ENCODE measurements at places on chromosomes 11 and 22.

- DNase-seq: no peak
Observed at GRCh38 chr11:66974724-66975404, at the start of gene C11orf86. C11orf86 (plus strand) TSS chr11:66975304; CDS start chr11:66975363, 59 bp downstream.

- DNase-seq: no peak
Observed at GRCh38 chr11:132405728-132406127, 1035.3 kb downstream of the NTM start.

DNA sequence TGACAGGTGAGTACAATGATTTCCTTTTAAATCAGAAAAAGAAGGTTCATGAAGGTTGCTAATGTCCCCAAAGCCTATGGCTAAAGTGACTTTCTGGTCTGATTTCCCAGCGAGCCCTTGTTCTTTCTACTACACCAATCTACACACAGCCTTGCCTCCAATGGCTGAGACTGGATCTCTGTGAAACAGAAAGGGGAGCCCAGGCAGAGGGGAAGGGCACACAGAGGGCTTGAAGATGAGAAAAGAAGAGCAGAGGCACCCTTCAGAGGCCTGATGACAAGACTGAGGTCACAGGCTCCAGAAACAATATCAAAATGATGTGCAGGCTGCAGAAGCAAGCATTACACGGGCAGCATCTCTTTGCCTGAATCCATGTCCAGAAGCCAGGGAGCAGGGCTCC, 1.5 kb downstream of the SYN3 start:
- DNase-seq: no peak

DNA sequence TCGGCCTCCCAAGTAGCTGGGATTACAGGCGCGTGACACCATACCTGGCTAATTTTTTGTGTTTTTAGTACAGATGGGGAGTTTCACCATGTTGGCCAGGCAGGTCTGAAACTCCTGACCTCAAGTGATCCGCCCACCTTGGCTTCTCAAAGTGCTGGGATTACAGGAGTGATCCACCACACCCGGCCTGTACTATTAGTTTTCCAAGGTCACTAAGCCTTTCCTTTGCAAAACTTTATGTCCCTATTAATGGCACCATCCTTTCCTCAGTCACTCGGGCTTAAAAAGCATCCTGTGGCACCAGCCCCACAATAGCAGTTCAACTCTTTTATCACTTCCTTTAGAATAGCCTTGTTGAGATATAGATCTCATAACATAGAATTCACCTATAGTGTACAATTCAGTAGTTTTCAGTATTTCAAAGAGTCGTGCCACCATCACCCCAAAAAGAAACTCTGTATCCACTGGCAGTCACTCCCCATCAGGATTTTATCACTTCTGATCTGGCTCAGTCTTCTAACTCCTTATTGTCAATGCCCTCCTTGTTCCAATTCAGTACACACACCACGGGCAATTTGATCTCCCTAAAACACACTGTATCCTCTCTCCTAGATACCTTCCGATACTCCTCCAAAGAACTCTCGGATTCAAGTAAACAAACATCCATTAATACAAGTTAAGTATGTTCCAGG, 921 bp upstream of the BCL2L13 start:
- no peak for DNase-seq

DNA sequence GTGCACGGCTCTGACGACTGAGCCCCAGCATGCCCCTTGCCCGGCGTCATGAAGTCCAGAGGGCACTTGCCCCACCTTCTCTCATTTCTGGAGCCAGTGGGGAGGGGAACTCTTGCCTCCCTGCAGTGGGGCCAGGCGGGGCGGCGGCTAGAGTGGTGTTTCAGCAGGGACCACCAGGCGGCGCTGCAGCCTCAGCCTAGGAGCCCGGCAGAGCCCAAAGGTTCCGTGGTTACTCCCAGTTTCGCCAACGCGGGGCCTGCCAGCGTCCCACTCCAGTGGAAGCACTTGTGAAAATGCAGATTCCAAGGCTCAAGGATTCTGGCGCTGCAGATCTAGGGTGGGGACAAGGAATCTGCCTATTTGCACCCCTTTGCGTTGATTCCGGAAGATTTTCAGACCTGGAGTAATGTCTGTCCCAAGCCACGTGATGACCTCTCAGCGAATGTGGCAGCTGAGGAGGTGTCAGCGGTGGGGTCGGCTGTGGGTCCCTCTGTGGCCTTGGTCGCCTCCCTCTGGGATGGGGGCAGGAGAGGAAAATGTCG, 55.7 kb downstream of the CD82 start:
- peak; percentile 73 for DNase-seq

GRCh38 chr11:46066335-46066734, 54.9 kb downstream of the PHF21A start:
- DNase-seq: no peak

DNA sequence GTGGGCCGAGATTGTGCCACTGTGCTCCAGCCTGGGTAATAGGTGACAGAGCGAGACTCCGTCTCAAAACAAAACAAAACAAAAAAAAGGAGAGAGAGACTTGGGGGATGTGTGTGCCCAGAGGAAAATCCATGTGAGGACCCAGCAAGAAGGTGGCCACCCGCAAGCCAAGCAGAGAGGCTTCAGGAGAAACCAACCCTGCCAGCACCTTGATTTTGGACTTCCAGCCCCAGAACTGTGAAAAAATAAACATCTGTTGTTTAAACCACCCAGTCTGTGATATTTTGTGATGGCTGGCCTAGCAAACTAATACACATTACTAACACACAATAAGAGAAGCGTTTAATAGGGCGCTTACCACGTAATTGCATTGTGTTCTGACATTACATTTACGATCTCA, 21.2 kb downstream of the TXN2 start:
- no peak for DNase-seq

GRCh38 chr11:12388173-12388572, 10.8 kb downstream of the PARVA start:
- no peak for DNase-seq

DNA sequence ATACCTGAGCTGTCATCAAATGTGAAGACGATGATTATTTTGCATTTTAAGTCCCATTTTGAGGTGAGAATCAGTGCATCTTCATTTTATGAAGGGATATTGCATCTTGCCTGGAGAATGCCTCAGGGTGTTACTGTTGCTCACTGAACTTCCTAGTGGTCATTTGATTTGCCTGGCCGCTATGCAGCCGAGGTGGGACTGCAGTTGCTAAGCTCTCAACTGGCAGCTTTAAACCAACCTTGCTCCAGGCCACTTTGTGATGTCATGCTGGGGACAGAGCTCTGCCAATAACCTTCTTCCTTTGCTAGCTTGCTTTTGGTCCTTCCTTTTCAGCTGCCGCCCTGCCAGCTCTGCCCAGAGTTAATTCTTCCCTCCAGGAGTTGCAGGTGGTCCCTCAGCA, 409.4 kb upstream of the B3GAT1 start:
- DNase-seq: no peak

GRCh38 chr22:25051983-25052710, 99.6 kb downstream of the KIAA1671 start:
- DNase-seq: no peak

DNA sequence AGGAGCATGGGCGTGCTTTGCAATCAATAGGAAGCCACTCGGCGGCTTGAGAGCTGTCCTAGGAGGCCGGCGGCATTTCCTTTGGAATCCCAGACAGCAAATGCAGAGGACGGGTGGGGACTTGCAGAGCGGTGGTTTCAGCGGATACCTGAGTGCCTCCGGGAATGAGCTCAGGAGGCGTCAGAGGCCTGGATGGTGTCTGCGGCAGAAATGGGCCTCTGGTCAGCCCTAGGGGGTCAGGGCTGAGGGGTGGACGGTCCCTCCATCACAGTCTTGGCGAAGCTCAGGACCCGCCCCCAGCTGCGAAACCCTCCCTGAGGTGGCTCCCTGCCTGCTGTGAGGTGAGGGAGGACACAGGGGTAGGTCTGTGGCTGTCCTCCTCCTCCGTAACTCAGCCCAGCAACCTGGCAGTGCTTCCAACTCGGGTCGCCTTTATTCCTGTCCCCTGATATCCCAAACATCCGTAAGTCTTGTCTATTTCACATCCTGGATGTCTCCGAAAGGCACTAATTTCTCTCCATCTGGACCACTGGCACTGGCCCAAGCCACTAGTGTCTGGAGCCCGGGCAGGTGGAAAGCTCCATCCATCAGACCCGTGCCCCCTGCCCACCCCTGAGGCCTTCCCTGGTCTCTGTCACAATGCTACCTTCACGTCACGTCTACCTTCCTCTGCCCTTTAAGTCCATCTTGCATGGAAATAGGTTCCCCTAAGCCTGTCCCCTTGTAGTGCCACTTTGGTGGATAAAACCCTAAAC, 686.6 kb downstream of the BRD1 start:
- no peak for DNase-seq

DNA sequence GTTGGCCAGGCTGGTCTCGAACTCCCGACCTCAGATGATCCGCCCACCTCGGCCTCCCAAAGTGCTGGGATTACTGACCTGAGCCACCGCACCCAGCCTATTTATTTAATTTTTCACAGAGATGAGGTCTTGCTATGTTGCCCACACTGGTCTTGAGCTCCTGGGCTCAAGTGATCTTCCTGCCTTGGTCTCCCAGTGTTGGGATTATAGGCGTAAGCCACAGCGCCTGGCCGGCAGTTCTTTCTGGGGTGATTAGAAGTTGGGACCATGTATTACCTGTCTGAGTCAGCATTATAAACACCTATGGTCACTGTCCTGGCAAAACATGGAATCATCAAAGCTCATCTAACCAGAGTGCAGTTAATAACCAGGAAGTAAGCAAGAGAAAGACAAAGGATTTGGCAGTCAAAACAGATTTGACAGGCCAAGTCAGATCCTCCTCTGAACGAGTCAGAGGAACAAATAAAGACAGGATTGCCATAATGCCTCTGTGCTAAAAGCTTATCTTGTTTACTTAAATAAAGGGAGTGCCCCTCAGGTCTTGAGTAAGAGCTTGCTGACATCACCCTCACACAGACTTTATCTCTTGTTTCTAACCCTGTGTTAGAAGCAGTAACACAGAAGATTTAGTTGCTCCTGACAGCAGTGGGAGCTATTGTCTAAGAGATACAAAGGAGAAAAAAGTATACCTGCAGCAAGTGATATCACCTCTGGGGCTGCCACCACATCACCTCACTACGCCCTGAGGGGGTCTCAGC, 3.7 kb downstream of the SERPIND1 start:
- peak; percentile 19 for DNase-seq

DNA sequence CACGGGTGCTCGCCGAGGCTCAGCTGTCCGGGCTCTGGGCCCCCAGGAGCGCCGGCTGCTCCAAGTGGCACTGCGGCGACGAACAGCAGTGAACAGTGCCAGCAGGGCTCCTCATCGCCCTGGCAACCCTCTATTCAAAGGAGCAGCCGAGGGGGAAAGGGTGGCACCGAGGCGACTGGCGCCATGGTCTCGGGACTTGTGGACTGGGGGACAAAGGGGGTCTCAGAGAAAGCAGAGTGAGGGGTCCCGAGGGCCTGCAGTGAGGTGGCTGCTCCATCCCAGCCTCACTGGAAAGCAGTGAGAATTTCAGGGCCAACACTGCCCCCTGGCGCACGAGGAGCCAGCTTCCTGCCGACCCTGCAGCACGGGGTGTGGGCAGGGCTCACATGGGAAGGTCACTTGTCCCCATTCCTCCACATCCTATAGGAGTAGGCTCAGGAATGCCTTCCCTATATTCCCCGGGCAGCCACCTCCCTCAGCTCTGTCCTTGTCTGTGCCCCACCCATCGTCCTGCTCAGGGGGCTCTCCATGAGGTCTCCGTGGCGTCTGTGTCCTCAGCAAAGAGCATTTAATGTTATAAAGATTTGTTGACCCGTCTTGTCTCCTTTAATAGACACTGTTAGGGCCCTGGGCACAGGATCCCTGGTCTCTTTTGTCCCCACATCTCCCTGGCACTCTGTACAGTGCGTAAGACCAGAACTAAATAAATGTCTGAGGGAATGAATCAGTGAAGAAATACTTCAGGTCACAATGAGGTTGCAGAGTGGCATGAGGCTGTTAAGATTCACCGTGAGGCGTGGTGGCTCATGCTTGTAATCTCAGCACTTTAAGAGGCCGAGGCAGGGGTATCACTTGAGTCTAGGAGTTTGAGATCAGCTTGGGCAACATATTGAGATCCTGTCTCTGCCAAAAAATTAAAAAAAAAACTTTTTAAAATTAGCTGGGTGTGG, 26.4 kb downstream of the LRFN4 start:
- no peak for DNase-seq

DNA sequence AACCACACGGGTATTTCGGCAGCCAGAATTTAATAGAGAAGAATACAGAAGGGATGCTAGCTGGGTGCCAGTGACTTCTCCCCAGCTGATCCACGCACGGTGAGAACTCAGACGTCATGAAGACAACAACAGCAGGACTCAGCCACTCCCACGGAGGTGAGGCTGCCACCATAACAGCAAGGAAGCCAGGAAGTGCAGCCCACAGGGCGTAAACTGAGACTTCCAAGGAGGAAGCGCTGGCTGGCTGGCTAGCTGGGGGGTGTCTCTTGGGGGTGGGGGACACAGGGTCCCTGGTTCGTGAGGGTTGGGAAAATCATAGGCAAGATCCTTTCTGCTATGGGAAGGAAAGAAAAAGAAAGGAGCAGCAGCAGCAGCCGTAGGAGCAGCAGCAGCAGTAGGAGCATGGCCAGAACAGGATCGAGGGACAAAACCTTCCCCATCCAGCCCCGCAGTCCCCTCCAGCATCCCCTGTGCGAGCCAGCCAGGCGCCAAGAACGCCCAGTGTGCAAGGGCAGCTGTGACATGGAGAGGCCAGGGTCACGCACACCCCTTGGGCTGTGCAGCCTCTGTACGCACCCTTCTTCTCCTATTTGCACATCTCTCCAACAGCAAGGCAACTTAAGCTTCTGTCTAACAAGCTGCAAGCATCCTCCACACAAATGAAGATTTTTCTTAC, 49.6 kb upstream of the SHANK2 start:
- DNase-seq: no peak

- no peak for DNase-seq
Observed at GRCh38 chr22:29737251-29738117, 17.7 kb downstream of the CABP7 start.

- no peak for DNase-seq
Observed at GRCh38 chr11:5923427-5923776, 18.6 kb upstream of the OR56A3 start.

DNA sequence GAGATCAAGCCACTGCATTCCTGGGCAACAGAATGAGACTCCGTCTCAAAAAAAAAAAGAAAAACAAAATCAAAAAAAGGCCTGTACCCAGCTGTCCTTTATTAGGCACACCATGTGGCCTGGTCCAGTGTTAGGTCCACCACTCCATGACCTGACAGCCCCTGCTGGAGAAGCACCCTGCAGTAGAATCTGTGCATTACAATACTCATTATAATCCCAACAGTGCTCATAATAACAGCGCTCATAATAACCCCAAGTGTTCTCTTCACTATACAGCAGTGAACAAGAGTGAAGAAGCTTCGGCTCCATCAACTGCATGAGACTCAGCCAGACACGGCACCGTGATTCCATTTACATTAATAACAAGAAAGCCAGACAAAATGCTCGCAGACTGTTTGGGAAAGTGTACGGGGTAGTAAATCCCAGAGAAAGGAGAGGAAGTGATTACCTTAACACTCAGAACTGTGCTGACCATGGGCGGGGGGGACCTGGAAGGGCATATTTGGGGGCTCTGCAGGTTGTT, 8.9 kb upstream of the EHD1 start:
- no peak for DNase-seq

Measured in HTR-8/SVneo (cell line).